ENCODE measurements at places on chromosomes 6 and 20.

DNA sequence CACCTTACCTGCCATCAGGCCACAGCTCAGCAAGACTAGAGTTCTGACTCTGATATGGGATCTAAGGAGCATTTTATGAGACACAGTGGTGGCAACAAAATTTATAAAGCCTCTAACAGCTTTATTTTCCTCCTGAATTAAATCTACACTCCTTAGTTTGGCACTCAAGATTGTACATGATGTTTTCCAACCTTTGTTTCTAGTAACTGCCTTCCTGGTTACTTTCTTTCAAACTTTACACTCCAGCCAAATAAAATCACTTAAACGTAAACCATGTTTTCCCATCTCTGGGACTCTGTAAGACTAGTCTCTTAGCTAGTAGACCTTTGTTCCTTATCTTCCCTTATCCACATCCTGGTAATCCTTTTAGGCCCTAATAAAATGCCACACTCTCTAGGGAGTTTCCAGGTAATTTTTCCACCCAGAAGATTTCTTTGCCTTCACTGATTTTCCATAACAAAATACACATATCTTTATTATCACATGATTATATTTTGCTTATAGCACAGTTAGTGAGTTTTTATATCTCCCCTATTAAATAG is 92.1 kb downstream of the PKHD1 start:
- DNase-seq: no peak

DNA sequence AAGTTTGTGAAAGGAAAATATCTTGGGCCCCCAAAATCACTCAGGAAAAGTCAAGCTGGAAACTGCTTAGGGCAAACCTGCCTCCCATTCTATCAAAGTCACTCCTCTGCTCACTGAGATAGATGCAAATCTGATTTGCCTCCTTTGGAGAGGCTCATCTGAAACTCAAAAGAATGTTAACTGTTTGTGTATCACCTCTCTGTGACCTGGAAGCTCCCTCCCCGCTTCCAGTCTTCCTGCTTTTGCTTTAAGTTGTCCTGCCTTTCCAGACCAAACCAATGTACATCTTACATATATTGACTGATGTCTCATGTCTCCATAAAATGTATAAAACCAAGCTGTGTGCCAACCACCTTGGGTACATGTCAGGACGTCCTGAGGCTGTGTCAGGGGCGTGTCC is 331.4 kb upstream of the QKI start:
- DNase-seq: no peak

DNA sequence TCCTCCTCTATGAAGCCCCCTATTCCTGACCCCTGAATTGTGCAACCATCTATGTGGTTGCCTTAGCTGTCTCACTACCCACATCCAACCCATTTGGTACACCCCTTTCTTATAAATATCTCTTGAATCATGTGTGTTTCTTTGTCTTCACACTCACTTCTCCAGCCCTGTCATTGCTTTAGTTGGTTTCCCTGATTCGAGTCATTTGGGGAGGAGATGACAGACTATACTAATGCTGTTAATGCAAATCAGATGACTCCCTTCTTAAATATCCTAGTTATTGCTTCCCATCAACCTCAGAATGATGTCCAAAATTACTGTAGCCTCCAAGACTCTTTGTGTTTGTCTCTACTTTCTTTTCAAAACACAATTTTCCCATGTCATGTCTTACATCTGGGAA is 23.0 kb downstream of the SLC35D3 start:
- no peak for DNase-seq

GRCh38 chr6:146901940-146902816 is 302.0 kb upstream of the STXBP5 start:
- no peak for DNase-seq

DNA sequence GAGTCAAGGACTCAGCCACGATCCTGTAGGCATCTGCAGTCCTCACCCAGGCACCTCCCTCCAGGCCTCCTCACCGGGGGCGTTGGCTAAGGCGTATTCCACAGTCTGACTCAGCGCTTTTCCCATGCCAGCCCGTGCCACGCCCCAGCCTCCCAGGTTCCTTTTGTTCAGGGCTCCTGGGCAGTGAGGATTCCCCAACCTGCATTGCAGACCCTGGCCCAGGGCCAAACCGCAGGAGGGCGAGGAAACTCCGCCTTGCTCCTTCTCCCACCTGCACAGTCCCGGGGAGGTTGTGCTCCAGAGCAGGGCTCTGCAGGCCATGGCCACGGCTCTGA is 202.8 kb upstream of the CST7 start:
- DNase-seq: no peak

DNA sequence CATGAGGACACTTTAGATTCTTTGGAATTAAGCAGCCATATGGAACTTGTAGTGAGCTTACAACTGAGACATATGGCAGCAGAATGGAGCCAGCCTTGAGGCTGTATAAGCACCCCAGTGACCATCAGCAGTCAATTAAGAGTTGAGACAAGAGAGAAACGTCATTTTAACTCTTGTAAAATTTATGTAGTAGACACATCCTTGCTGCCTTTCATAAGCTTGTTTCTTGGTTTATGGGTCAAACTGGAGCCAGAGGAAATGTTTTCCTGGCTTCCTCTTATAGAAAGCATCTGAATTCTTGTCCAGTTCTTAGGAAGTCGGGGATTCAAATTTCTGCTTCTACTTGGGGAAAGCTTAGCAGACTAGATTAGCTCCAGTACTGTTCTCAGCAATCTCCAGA is 745.1 kb upstream of the MARCKS start:
- no peak for DNase-seq

- no peak for DNase-seq
Measured at GRCh38 chr6:71737953-71738352, 148.4 kb upstream of the RIMS1 start.

GRCh38 chr20:17571153-17571527 is 1.3 kb downstream of the DSTN start:
- no peak for DNase-seq

- DNase-seq: no peak
Measured at GRCh38 chr6:43860285-43860684, 90.3 kb downstream of the VEGFA start.

- DNase-seq: no peak
Measured at GRCh38 chr6:157172830-157173536, 150.3 kb downstream of the TMEM242 start.

- DNase-seq: no peak
Measured at GRCh38 chr6:25997921-25998320, 35.3 kb downstream of the TRIM38 start.

DNA sequence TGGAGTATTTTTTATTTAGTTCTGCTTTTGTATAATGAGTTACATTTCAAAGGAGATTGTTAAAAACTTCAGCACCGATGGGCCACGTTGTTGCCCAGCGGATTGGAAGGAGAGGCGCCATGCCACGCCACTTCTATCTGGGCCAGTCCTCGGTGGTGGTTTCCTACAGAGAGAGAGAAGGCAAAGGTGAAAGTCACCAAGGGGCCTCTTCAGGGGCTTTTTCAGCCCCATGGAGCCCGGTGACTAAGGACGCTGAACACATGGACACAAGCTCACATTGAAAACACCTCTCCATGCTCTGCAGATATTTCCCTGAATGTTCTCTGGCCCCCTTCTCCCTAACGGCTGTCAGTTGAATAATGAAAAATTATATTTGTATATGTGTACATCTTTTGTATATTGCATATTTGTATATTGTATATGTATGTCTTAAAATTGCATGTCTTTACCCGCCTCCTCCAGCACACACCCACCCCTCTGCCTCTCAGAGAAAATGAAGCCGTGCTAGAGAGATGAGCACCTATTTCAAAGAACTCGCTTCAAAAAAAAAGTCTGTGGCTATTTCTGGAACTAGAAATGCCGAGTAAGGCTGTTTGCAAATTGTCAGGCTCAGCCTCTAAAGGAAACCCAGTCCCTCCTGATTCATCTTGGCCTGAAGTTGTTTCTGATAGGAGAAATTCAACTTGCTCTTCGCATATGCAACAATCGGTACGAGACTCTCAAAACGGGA is 91.9 kb upstream of the CDH4 start:
- no peak for DNase-seq

DNA sequence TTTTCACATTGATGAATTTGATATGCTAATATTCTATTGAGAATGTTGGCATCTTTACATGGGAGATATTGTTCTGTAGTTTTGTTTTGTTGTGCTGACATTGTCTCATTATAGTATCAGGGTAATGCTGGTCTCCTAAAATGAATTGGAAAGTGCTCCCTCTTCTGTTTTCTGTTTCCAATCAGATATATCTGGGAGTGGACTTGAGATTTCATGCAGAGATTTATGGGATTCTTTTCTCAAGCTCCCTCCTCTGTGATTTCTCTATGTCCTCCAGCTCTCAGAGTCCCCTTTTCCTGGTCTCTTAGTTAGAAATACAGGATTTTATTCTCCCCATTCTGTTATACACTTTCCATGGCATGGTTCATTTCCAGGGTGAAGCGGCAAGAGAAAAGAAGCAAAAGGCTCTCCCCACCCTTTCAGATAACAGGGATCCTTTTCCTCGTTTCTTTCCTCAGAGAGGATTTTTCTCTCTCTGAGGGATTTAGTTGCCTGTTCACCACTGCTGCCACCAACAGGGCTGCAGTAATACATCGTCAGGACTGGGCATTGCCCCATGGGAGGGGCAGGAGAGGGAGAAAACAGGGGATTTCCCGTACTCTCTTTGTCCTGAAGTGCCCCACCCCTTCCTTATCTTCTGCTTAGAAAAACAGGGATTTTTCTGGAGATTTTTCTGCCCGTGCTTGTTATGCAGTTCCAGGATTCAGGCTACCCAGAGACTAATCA is 59.3 kb upstream of the STMND1 start:
- peak; percentile 65 for DNase-seq

DNA sequence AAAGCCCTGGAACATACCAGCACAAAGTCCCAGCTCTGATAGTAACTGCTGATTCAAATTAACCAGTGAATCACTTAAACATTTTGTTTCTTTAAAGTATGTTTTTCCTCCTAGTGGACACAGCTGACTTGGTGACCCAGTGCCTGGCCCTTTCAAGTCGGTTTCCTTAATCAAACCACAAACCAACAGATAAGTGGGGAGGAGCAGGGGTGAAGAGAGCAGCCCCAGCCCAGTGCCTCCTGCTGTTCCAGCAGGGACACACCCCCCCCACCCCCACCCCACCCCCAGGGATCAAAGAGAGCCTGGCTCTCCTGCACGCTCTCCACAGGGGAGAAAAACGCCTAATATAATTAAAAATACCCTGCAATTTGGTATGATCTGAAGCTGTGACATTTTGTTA is 55.4 kb upstream of the TBXT start:
- no peak for DNase-seq

DNA sequence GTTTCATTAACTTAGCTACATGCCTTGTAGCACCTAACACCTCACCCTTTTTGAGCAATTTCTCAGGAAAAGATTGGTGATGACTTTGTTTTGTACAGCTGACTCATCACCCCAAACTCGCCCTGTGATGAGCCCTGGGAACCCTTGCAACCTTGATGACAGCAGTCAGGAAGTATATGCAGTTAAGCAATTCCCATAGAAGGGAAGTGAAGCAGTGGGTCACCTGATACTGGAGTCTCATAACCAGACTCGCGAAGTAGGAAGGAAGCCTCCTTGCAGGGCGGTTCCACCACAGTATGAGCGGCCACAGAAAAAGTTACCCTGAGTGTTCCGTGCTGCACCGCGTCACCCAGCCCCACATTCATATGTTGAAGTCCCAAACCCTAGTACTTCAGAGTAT is 82.0 kb upstream of the EDN1 start:
- no peak for DNase-seq

DNA sequence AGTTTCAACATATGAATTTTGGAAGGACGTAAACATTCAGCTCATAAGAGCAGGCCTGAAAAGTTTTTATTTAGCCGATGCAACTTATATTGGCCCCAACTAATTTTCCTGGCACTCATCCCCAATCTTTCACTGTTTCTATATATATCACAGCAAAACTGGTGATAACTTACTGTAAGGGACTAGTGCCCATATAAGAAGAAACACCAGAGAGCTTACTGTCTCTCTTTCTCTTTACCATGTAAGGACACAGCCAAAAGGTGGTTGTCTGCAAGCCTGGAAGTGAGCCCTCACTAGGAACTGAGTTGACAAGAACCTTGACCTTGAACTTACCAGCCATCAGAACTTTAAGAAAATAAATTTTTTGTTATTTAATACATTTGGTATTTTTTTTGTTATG is 807.4 kb upstream of the CITED2 start:
- DNase-seq: no peak

- DNase-seq: no peak
Measured at GRCh38 chr6:134177236-134177635, 124.8 kb upstream of the SLC2A12 start.

GRCh38 chr6:3471711-3472110 is 14.9 kb upstream of the SLC22A23 start:
- peak; percentile 42 for DNase-seq

DNA sequence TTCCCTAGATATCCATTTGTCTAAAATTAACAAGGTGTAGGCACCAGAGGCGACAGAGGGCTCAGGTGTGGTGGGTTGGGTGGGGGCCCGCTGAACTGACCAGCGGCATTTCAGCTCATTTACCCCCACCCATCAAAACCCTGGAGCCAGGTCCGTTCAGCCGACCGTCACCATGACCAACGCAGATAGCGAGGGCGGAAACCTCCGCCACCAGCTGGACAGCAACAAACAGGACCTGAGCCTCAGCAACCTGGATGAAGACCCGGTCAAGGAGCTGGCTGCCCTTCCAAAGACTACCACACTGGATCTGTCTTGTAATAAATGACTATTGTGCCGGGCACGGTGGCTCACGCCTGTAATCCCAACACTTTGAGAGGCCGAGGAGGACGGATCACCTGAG is 120.8 kb upstream of the LGSN start:
- DNase-seq: no peak

- DNase-seq: no peak
Measured at GRCh38 chr6:12022953-12023388, 10.9 kb downstream of the HIVEP1 start.

GRCh38 chr6:34148631-34149451 is 3.0 kb upstream of the GRM4 start:
- no peak for DNase-seq

DNA sequence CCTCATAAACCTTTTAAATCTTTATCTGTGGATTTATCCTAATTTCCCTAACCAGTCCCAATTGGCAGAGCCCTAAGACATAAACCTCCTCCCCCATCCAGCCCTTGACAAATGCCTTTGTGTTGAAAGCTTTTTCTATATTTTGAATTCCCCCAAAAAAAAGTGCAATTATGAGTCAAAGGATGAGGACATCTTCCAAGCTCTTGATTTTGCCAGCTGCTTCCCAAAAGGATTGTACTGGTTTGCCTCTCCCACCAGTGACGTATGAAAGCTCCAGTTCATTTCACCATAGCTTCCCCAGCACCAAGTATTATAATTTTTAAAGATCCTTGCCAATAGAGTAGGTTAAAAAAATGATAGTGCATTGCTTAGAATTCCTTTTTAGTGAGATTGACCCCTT is 38.9 kb downstream of the SIRPA start:
- DNase-seq: no peak

DNA sequence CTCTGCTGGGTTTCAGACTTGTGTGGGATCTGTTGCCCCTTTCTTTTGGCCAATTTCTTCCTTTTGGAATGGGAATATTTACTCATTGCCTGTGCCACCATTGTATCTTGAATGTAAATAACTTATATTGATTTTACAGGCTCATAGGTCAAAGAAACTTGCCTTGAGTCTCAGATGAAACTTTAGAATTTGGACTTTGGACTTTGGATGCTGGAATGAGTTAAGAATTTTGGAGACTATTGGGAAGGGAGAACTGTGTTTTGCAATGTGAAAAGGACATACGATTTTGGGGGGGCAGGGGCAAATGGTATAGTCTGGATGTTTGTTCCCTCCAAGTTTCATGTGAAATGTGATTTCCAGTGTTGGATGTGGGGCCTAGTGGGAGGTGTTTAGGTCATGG is 62.6 kb upstream of the TNFRSF21 start:
- no peak for DNase-seq

Measured in islet precursor cell (in vitro differentiated cells).